ENCODE measurements at places on chromosomes 2 and 18.

DNA sequence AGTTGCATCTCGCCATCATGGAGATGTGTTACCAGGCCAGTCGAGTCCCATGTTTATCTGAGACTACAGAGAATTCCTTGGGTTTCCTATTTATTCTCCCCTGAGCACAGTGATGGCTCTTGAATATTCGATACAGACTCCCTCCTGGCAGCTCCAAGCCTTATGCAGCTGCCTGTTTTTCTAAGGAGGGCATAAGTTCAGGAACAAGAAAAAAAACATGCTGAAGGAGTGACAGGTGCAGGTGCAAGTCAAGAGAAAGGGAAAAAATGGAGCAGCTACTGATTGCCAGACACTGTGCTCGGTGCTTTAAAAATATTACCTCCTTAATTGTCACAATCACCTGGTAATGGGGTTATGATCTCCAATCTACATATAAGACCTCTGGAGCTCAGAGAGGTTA lies 177.2 kb upstream of the DPP10 start:
- DNase-seq, result no peak
- no peaks in the 10 kb centered on the region for H3K4me1 ChIP-seq
- H3K36me3 ChIP-seq, result no peaks in the 10 kb centered on the region
- no peak overlapping the region for H3K4me3 ChIP-seq
- no peak overlapping the region for H3K27ac ChIP-seq
- H3K27me3 ChIP-seq, result peaks cover 8% of the 10 kb centered on the region

DNA sequence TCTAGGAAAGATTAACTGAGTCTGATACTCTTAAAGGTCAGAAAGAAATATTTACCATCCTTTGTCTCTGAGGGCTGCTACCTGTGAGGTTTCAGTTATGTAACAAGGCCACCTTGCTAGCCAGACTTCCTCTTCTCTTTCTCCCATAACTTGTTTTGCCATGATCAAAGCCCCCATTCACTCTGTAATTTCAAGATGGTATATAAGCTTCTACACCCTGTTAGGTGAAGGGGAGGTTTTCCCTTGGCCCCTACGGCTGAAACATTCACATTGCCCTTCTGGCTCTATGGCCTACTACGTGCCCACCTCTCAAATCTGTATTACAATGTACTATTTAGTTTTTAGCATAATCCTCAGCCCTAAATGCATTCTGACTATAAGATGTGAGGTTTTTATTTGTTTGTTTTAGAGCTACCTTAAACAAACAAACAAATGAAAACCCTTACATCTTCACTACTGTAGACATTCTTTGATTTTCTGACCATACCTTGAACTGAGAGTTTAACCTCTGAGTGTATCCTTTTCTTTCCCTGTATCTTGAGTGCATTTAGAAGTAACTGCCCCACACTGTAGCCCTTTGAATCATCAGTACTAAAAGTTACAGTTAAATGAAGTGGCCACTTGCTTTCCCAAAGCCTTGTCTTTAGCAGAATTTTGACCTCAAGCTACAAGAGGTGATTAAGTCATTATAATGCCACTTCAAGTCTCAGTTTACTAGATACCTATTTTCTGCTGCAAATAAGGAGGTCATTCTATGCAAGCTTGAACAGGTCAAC lies 332.2 kb downstream of the SOCS6 start:
- H3K4me3 ChIP-seq, result no peak overlapping the region
- H3K36me3 ChIP-seq, result no peaks in the 10 kb centered on the region
- no peak for DNase-seq
- peaks cover 56% of the 10 kb centered on the region for H3K4me1 ChIP-seq
- H3K27ac ChIP-seq, result peak overlapping the region; percentile 94
- H3K27me3 ChIP-seq, result no peaks in the 10 kb centered on the region

GRCh38 chr2:58339548-58340243 lies 98.6 kb upstream of the FANCL start:
- no peak overlapping the region for H3K27ac ChIP-seq
- H3K36me3 ChIP-seq, result no peaks in the 10 kb centered on the region
- DNase-seq, result no peak

DNA sequence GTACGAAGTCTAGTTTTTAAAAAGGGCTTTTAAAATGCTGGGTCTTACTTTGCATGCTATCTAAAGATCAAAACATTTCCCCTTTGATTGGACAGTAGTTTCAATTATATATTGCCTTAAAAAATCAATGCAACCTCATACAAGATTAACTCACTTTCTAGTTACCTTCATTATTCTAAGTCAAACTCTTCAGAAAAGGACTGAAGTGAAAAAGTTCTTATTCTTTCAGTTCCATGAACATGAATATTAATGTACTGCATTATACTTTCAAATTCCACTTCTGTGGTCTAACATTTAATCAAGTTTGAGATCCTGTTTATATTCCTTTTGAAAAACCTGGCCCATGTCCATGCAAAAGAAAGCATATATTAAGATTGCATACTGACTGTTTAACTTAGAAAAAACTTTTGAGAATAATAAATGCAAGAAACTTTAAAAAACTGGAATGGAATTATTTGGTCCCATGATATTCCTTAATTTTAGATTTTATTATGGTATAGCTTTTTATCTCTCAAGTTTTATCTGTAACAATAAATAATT lies 11.2 kb upstream of the ENOSF1 start:
- peaks cover 51% of the 10 kb centered on the region for H3K36me3 ChIP-seq
- no peak overlapping the region for H3K4me3 ChIP-seq
- no peak for DNase-seq
- peak overlapping the region; percentile 37 for H3K27ac ChIP-seq
- peaks cover 13% of the 10 kb centered on the region for H3K4me1 ChIP-seq

GRCh38 chr2:190277234-190278112 lies 42.2 kb downstream of the HIBCH start:
- no peaks in the 10 kb centered on the region for H3K27me3 ChIP-seq
- no peak overlapping the region for H3K4me3 ChIP-seq
- no peak overlapping the region for H3K27ac ChIP-seq
- no peak for DNase-seq
- H3K36me3 ChIP-seq, result peaks cover 78% of the 10 kb centered on the region
- peaks cover 9% of the 10 kb centered on the region for H3K4me1 ChIP-seq

DNA sequence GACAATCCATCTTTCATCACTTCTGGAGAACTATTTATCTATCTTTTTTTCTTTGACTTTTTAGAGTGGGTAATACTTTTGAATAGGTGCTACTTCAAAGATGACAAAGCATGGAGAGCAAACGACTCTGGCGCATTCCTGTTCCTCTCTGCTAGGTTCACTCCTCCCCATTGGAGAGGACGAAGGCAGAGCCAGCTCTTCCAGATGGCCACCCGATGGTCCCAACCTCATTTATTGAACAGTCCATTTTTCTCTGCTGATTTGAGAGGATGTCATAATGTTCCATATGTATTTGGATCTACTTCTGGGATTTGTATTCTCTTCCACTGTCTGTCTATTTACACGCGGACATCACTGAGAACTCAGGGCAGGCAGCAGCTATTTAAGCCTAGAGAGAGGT lies 284.3 kb upstream of the CXCR4 start:
- no peak for DNase-seq
- no peaks in the 10 kb centered on the region for H3K36me3 ChIP-seq
- H3K27me3 ChIP-seq, result peaks cover 44% of the 10 kb centered on the region
- H3K27ac ChIP-seq, result no peak overlapping the region
- no peak overlapping the region for H3K4me3 ChIP-seq

DNA sequence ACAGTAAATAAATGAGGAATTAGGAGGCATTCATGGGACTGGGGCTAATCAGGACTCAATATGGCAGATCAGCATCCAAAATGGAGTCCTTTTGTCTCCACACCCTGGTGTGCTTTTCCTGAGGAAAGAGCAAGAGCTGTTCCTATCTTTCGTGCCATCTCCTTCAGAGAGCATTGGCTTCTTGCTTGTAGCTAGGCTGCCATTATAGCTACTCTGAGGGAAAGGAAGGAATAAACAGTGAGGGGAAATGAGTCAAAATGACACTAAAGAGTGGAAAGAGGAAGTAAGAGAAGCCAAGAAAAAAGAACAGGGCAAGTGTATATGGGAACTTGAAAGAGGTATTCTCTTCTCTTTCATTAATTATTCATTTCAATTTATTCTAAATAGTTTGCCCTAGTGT lies 8.4 kb upstream of the NMI start:
- peaks cover 6% of the 10 kb centered on the region for H3K4me1 ChIP-seq
- H3K27ac ChIP-seq, result no peak overlapping the region
- no peak for DNase-seq
- no peak overlapping the region for H3K4me3 ChIP-seq

GRCh38 chr2:138157372-138157771 lies 193.1 kb downstream of the HNMT start:
- DNase-seq, result no peak
- H3K27ac ChIP-seq, result no peak overlapping the region
- no peaks in the 10 kb centered on the region for H3K36me3 ChIP-seq
- H3K4me1 ChIP-seq, result no peaks in the 10 kb centered on the region
- no peak overlapping the region for H3K4me3 ChIP-seq

DNA sequence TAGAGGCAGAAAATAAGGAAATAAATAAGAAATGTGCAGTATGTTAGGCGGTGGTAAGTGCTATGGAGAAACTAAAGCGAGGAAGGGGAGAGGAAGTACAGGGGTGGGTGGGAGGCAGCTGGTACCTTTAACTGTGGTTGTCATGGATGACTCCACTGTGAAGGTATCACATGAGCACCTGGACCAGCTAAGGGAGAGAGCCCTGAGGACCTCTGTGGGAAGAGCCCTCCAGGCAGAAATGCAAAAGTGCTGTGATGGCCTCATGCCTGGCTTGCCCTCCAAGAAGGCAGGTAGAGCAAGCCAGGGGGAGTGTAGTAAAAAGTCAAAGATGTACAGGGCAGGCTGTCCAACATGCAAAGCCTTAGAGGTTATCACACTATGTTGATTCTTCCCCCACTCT lies 17.9 kb downstream of the LYPD6 start:
- H3K27ac ChIP-seq, result no peak overlapping the region
- no peaks in the 10 kb centered on the region for H3K36me3 ChIP-seq

- peak overlapping the region; percentile 51 for H3K4me3 ChIP-seq
- no peaks in the 10 kb centered on the region for H3K36me3 ChIP-seq
- peaks cover 92% of the 10 kb centered on the region for H3K27me3 ChIP-seq
- peak; percentile 45 for DNase-seq
- H3K4me1 ChIP-seq, result peaks cover 55% of the 10 kb centered on the region
Observed at GRCh38 chr2:172096626-172097547, 5.8 kb downstream of the DLX2 start.

DNA sequence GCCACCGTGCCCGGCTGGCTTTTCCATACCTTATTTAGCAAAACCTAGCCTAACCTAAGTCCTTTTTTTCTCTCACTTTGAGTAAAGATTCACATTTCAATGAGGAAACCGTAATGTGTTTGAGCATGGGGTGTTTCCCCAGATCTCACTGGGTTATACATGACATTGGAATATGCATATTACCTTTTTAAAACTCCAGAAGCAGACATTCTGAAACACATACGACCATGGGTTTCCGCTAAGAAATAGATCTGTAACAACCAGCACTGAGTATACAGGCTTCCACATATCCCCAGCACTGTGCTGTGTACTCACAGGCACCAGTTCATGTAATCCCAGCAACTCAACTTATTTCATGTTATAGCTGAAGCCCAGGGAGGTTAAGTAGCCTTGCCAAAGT lies 41.0 kb upstream of the FOSL2 start:
- H3K27me3 ChIP-seq, result no peaks in the 10 kb centered on the region
- no peaks in the 10 kb centered on the region for H3K36me3 ChIP-seq
- H3K4me1 ChIP-seq, result peaks cover 42% of the 10 kb centered on the region
- H3K27ac ChIP-seq, result peak overlapping the region; percentile 47
- DNase-seq, result no peak

DNA sequence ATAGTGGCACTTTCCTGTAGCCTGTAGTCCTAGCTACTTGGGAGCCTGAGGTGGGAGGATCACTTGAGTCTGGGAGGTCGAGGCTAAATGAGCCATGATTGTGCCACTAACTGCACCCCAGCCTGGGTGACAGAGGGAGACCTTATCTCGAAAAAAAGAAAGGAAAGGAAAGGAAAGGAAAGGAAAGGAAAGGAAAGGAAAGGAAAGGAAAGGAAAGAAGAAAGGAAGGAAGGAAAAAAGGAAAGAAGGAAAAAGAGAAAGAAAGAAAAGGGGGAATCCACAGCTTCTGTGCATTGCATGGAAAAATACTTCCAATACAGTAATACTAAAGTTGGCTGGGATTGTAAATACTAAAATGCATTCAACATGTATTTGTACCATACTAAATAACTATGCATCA lies 12.8 kb upstream of the PIK3C3 start:
- no peaks in the 10 kb centered on the region for H3K36me3 ChIP-seq
- peaks cover 11% of the 10 kb centered on the region for H3K4me1 ChIP-seq
- no peak overlapping the region for H3K4me3 ChIP-seq
- H3K27ac ChIP-seq, result no peak overlapping the region
- no peak for DNase-seq

- no peaks in the 10 kb centered on the region for H3K36me3 ChIP-seq
- no peak overlapping the region for H3K27ac ChIP-seq
Observed at GRCh38 chr2:74821177-74822126, 12.5 kb upstream of the HK2 start.

GRCh38 chr2:118290411-118291250 lies 202.4 kb downstream of the INSIG2 start:
- no peaks in the 10 kb centered on the region for H3K4me1 ChIP-seq
- peaks cover 26% of the 10 kb centered on the region for H3K27me3 ChIP-seq
- no peak overlapping the region for H3K27ac ChIP-seq
- no peak for DNase-seq
- no peaks in the 10 kb centered on the region for H3K36me3 ChIP-seq

DNA sequence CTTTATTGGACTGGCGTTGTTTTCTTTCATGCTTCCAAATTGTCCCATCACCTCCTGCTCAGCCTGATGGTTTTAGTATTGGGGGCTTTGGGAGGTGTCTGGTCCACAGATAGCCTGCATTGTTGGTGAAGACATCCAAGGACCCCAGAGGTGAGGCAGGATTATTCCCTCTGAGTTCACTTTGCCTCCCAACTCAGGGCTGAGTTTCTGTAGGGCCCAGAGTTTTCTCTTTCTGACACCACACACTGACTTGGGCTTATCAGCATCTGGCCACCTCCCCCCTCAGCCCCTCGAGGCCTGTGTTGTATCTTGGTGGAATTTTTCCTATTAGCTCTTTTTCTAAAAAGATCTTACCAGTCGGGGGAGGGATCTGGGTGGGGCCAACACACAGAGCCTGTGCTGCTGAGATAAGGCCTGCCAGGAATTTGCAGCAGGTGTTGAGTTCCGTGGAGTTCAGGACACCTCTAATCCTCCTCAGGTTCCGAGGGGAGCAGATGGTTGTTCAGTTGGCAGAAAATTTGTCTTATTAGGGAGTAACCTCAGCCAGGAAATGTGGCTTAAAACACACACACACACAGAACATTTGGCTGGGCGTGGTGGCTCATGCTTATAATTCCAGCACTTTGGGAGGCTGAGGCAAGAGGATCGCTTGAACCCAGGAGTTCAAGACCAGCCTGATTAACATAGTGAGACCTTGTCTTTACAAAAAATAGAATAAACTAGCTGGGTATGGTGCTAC lies 7.3 kb downstream of the EMILIN2 start:
- peaks cover 35% of the 10 kb centered on the region for H3K4me1 ChIP-seq
- H3K27ac ChIP-seq, result no peak overlapping the region
- no peak overlapping the region for H3K4me3 ChIP-seq
- DNase-seq, result no peak
- H3K27me3 ChIP-seq, result peaks cover 16% of the 10 kb centered on the region

DNA sequence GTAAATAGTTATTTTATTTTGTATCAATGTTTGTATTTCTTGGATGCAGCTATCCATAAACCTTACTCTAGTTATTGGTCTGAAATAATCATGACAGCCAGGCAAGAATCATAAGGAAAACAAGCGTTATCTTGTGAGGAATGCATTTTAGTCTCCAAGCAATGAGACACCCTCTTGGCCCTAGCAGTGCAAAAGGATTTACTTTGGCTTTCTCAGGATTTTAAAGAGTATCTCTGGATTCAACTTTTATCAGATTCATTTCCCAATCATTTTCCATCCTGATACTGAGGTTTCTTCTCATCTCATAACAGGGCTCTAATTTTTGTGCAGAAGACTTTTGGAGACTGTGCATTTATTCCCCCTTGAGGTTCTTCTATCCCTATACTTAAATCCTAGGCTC lies 480.8 kb downstream of the TMX3 start:
- H3K4me1 ChIP-seq, result no peaks in the 10 kb centered on the region
- no peak for DNase-seq
- no peak overlapping the region for H3K27ac ChIP-seq
- H3K36me3 ChIP-seq, result no peaks in the 10 kb centered on the region
- no peak overlapping the region for H3K4me3 ChIP-seq

Data from activated T-cell treated with anti-CD3 and anti-CD28 coated beads, Interleukin-2, amount 50 U/mL, for 24 hours (primary cell).